ENCODE measurements at places on chromosomes 6 and 20. TPM values are rescaled to one million over a fixed set of nuclear protein-coding genes. Genes with fewer than 3 reads are reported as not detected.
A peak's percentile ranks its signal among the peaks of the same experiment; 100 is the strongest.

DNA sequence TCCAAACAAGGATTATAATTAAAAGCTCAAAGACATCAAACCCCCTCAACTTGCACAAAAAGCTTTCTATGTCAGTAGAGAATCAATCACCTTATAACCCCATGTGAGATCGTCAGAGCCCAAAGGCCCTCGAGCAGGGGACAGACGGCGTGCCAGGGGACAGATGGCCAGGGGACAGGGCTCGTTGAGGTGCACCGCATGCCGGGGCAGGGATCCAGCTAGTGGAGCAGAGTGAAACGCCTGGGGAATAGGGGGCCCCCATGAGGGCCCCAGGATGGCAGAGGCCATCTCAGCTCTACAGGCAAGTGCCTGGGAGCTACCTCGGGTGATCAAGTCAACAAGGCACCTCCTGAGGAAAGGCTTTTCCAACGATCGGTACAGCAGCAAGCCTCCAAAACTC lies 28.6 kb downstream of the DIDO1 start:
- no peak overlapping the region for H3K27ac ChIP-seq
- peaks cover 20% of the 10 kb centered on the region for H3K36me3 ChIP-seq
- H3K4me1 ChIP-seq: peaks cover 40% of the 10 kb centered on the region
- H3K27me3 ChIP-seq: no peaks in the 10 kb centered on the region

GRCh38 chr20:15550116-15550870 lies 1023.0 kb downstream of the KIF16B start:
- H3K27ac ChIP-seq: no peak overlapping the region
- no peak for DNase-seq
- no peaks in the 10 kb centered on the region for H3K27me3 ChIP-seq

- H3K36me3 ChIP-seq: peaks cover 10% of the 10 kb centered on the region
- no peak overlapping the region for H3K4me3 ChIP-seq
- peaks cover 9% of the 10 kb centered on the region for H3K4me1 ChIP-seq
- H3K27ac ChIP-seq: no peak overlapping the region
- H3K27me3 ChIP-seq: no peaks in the 10 kb centered on the region
Measured at GRCh38 chr20:16548068-16548672, 25.1 kb downstream of the KIF16B start.

- DNase-seq: no peak
- H3K4me3 ChIP-seq: no peak overlapping the region
- H3K27ac ChIP-seq: no peak overlapping the region
- no peaks in the 10 kb centered on the region for H3K36me3 ChIP-seq
Measured at GRCh38 chr20:58149437-58150091, 78.9 kb downstream of the ANKRD60 start.

- peak overlapping the region; percentile 87 for H3K4me3 ChIP-seq
- DNase-seq: peak; percentile 76
- H3K27me3 ChIP-seq: peaks cover 9% of the 10 kb centered on the region
- H3K27ac ChIP-seq: peak overlapping the region; percentile 82
- H3K36me3 ChIP-seq: no peaks in the 10 kb centered on the region
- H3K4me1 ChIP-seq: peaks cover 4% of the 10 kb centered on the region
Measured at GRCh38 chr6:31308050-31308844, 36.4 kb upstream of the HLA-C start.

GRCh38 chr20:40676491-40677269 lies 12.4 kb downstream of the MAFB start:
- H3K27me3 ChIP-seq: peaks cover 24% of the 10 kb centered on the region
- H3K4me1 ChIP-seq: no peaks in the 10 kb centered on the region
- H3K4me3 ChIP-seq: no peak overlapping the region
- no peaks in the 10 kb centered on the region for H3K36me3 ChIP-seq

DNA sequence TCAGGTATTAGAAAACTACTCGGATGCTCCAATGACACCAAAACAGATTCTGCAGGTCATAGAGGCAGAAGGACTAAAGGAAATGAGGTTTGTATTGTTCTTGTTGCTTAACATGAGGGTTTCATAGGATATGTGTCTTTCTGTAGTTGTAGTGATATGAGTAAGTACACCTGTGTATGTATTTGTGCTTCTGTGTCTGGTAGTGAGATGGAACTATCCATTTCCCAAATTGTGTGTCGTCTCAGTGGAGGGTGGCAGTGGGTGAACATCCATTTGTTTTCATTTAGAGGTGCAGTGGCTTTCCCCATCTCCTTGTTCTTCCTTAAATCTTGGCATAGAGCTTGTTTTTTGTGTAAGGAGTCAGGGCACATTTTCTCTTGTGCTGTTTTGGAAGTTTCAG lies 8.2 kb downstream of the ASXL1 start:
- DNase-seq: no peak
- peak overlapping the region; percentile 16 for H3K4me3 ChIP-seq
- peaks cover 38% of the 10 kb centered on the region for H3K4me1 ChIP-seq

- DNase-seq: no peak
- H3K4me3 ChIP-seq: no peak overlapping the region
- H3K4me1 ChIP-seq: peaks cover 10% of the 10 kb centered on the region
- H3K27me3 ChIP-seq: peaks cover 71% of the 10 kb centered on the region
- no peak overlapping the region for H3K27ac ChIP-seq
Measured at GRCh38 chr6:166637812-166638572, 10.9 kb upstream of the RPS6KA2 start.

- H3K4me3 ChIP-seq: no peak overlapping the region
- no peaks in the 10 kb centered on the region for H3K27me3 ChIP-seq
- H3K4me1 ChIP-seq: peaks cover 12% of the 10 kb centered on the region
- H3K27ac ChIP-seq: peak overlapping the region; percentile 29
- H3K36me3 ChIP-seq: peaks cover 70% of the 10 kb centered on the region
- no peak for DNase-seq
Measured at GRCh38 chr6:130105996-130106704, 87.8 kb downstream of the L3MBTL3 start.

DNA sequence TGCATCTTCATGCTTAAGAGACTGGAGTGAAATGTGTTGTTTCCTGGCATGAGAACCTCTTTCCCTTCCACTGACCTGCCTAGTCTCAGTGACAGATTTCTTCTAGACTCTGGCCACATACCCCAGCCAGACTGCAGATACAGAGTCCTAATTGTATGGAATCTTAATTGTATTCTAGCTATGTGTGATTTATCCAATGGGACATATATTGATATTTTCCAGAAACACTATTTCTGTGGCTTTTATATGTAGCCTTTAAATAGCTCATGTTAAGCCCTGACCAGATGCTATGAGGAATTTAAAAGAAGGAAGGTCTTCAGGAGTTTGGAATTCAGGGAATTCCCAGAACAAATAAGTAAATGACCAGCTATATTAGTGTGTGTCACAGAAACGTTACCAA lies 99.0 kb downstream of the FIG4 start:
- H3K27me3 ChIP-seq: no peaks in the 10 kb centered on the region
- no peak overlapping the region for H3K27ac ChIP-seq
- no peak for DNase-seq

DNA sequence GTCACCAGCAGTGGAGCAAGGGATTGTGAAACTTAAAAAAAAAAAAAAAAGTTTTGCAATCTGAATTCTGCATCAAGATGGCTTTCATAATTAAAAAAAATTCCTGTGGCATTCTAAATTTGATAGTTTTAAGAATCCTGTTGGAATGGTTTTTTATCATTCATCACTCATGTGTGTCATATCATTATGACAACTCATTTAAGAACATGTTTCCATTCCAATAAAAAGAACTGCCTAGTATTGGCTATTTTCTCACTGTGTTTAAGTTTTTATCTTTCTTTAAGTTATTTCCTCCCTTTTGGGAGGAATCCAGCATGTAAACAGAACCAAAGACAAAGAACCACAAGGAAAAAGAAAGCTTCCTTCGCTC lies 26.2 kb upstream of the RHAG start:
- no peak for DNase-seq
- H3K4me1 ChIP-seq: no peaks in the 10 kb centered on the region
- H3K27ac ChIP-seq: no peak overlapping the region
- peaks cover 2% of the 10 kb centered on the region for H3K27me3 ChIP-seq

- H3K27me3 ChIP-seq: no peaks in the 10 kb centered on the region
- DNase-seq: no peak
- H3K36me3 ChIP-seq: peaks cover 18% of the 10 kb centered on the region
- H3K27ac ChIP-seq: no peak overlapping the region
- no peak overlapping the region for H3K4me3 ChIP-seq
Measured at GRCh38 chr20:58450254-58450653, 61.2 kb downstream of the VAPB start.

DNA sequence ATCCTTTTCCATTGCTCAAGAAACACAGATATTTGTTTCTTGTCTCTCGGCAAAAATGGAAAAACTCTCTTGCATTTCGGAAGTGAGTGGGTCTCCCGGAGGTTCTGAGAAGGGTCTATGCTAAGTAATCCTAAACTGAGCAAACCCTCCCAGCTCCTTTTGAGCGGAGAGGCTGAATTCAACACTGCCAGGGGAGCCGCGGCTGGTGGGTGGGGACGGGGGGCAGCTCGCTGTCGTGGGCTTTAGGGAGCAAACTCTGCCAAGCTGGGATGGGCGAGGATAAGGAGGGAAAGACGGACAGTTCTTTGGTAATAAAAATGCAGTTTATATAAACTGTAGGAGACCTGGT lies 211.4 kb downstream of the FOXC1 start:
- H3K27me3 ChIP-seq: no peaks in the 10 kb centered on the region
- no peak for DNase-seq
- H3K27ac ChIP-seq: no peak overlapping the region
- H3K4me3 ChIP-seq: no peak overlapping the region
- H3K4me1 ChIP-seq: peaks cover 3% of the 10 kb centered on the region

DNA sequence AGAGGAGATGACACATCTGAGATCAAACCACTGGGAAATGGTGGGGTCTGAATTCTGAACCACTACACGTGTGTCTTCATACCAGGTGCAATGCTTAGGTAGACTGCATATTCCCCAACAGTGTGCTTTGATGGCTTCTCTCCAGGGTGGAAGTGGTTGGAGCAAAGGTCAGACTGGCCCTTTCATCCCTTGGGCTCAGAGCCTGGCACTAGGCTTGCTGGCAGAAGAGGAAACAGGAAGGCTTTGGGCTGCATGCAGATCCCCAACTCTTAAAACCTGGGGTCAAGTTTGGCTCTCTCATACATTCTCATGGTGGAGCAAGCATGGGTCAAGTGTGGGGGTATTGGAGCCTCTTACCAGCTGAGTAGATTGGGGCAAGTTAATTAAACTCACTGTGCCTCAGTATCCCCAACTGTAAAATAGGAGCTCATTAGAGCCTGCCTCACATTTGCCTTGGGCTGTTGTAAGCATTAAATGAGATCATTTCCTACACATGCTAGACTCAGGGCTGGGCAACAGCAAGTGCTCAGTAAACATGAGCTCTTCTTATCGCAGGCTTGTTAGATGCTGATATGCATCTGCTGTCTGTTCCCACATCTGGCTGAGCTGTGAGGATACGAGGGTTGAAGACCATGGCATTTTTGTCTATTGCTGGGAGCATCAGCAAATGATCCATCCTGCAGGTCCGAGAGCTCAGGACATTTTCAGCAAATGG lies 51.6 kb upstream of the FAM83D start:
- peak; percentile 23 for DNase-seq
- no peaks in the 10 kb centered on the region for H3K27me3 ChIP-seq
- H3K4me1 ChIP-seq: peaks cover 94% of the 10 kb centered on the region
- H3K4me3 ChIP-seq: peak overlapping the region; percentile 91
- peaks cover 2% of the 10 kb centered on the region for H3K36me3 ChIP-seq

- no peaks in the 10 kb centered on the region for H3K4me1 ChIP-seq
- DNase-seq: no peak
- peaks cover 25% of the 10 kb centered on the region for H3K36me3 ChIP-seq
Measured at GRCh38 chr6:40668203-40668602, 81.0 kb upstream of the LRFN2 start.

DNA sequence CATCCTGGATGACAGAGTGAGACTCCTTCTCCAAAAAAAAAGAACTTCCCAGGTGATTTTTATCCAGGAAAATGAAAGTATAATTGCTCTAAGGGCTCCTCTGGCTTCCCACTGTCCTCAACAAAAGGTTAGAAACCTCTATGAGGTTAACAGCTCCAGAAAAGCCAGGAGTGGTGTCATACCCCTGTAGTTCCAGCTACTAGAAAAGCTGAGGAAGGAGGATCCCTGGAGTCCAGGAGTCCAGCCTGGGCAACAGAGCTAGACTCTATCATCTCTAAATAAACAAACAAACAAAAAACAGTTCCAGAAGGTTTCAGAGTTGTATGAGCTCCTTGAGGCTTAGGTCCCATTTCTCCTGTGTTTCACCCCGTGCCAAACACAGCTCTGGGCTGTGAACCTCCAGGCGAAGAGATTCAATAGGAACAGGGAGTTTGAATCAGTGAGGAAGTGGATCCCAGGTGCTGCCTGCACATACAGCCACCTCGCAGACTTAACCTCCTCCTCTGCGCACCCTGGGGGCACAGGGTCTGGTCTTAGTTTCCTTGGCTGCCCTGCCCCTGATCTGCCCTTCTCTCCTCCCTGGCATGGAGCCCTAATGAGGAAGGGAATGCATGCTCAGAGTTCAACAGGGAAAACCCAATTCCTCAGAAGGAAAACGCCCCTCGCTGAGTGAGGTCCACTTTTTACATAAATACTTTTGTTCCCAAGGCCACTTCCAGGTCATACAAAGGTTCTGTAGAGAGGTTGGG lies 31.0 kb downstream of the ZC3H12D start:
- no peak for DNase-seq
- peaks cover 18% of the 10 kb centered on the region for H3K4me1 ChIP-seq
- H3K36me3 ChIP-seq: peaks cover 42% of the 10 kb centered on the region
- H3K4me3 ChIP-seq: no peak overlapping the region
- no peak overlapping the region for H3K27ac ChIP-seq

GRCh38 chr20:46013322-46013828 lies 4.7 kb downstream of the MMP9 start:
- no peak overlapping the region for H3K27ac ChIP-seq
- H3K36me3 ChIP-seq: peaks cover 8% of the 10 kb centered on the region
- no peak for DNase-seq
- H3K27me3 ChIP-seq: peaks cover 65% of the 10 kb centered on the region

DNA sequence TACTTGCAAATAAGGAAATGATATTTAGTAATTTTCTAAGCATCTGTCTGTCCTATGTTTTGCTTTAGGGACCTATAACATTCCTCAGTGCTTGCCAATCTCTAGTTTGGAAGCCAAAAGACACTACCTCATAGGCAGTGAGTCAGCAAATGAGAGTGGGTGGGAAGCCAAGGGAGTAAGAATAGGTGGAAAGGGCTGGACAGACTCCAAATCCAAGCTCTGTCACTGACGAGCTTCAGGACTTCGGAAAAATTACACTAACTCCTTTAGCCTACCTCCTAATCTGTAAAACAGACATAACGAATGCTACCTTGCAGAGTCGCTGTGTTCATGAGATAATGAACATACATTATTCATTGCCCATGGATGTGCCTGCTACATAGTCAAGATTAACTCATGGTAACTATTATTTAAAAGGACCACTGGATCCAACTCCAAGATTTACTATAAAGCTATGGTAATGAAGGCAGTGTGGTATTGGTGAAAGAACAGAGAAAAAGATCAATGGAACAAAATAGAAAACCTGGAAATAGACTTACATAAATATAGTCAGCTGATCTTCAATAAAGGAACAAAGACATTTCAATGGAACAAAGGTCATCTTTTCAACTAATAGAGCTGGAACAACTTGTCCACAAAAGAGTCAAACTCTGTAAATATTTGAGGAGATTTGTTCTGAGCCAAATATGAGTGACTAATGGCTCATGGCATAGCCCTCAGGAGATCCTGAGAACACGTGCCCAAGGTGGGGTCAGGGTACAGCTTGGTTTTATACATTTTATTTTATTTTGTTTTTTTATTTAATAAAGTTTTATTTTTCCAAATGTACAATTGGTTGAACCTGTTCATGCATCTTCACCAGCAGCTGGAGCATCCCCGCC lies 64.1 kb downstream of the FAM50B start:
- peaks cover 55% of the 10 kb centered on the region for H3K27me3 ChIP-seq
- H3K36me3 ChIP-seq: no peaks in the 10 kb centered on the region
- no peak overlapping the region for H3K4me3 ChIP-seq

SLC18B1 gene
- 15.3 TPM for polyA plus RNA-seq

AIG1 gene
- polyA plus RNA-seq: 15.8 TPM

PRR18 gene
- polyA plus RNA-seq: not detected

PRPH2 gene
- not detected for polyA plus RNA-seq

PTPRK gene
- polyA plus RNA-seq: 3.7 TPM

ABHD16A gene
- polyA plus RNA-seq: 34.1 TPM
